ENCODE measurements at places on chromosomes 1 and 21.

GRCh38 chr21:39000496-39000895 lies 182.8 kb downstream of the PSMG1 start:
- DNase-seq = no peak

DNA sequence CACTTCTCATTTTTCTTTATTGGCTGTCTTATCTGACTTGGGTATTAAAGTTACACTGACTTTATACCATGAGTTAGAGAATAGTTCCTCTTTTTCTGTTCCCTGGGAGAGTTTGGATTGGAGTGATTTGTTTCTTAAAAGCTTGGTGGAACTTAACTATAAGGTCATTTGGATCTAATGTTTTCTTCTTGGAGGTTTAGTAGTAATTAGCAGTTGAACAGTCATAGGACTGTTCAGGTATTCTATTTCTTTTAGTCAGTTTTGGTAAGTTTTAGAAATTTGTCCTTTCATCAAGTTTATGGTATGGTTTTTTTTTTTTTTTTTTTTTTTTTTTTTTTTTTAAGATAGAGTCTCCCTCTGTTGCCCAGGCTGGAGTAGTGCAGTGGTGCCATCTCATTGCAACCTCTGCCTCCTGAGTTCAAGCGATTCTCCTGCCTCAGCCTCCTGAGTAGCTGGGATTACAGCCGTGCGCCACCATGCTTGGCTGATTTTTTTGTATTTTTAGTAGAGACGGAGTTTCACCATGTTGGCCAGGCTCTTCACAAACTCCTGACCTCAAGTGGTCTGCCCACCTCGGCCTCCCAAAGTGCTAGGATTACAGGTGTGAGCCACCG lies 6.3 kb downstream of the TTC3 start:
- no peak for DNase-seq

GRCh38 chr1:214739621-214740238 lies 136.7 kb downstream of the CENPF start:
- no peak for DNase-seq

DNA sequence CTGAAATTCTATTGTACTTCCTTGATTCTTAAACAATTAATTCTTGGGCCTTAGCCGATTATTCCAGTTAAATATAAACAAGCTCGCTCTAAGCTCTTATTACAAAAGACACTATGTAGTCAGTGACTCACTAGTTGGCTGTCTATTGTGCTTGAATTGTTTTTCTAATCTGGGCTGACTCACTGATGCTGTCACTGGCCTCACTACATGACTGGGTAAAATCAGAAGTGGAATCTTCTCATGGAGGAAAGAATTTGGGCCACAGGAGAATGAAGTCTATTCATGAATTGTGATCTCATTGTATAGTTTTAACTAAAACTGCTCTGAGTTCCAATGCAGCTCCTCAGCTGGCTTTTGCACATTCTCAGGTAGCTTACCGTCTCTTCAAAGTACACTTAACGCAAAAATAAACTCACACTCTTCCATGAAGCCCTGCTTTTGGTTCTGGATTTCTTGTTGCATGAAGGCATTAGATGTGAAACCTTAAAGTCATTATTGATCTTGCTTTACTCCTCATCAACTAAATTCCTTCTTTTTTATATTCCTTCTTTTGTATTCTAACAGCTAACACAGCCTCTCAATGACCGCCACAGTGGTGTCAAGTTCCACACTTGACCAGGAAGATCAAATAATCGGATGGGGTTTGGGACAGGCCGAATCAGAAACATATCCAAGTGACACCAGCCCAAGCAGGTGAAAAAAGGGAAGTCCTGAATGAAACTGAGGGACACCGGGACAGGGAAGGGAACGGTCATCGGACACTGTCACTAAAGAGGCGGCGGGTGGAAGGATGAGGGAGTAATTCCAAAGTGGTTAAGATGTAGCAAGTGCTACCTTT lies 80.9 kb upstream of the LBR start:
- no peak for DNase-seq

GRCh38 chr1:41355356-41355755 lies 5.9 kb upstream of the FOXO6 start:
- no peak for DNase-seq

- no peak for DNase-seq
Measured at GRCh38 chr21:27043377-27043776, 76.5 kb upstream of the ADAMTS5 start.

- no peak for DNase-seq
Measured at GRCh38 chr1:83101406-83101805, 897.5 kb downstream of the TTLL7 start.

- DNase-seq = no peak
Measured at GRCh38 chr1:45518910-45519309, 2.8 kb downstream of the PRDX1 start.

DNA sequence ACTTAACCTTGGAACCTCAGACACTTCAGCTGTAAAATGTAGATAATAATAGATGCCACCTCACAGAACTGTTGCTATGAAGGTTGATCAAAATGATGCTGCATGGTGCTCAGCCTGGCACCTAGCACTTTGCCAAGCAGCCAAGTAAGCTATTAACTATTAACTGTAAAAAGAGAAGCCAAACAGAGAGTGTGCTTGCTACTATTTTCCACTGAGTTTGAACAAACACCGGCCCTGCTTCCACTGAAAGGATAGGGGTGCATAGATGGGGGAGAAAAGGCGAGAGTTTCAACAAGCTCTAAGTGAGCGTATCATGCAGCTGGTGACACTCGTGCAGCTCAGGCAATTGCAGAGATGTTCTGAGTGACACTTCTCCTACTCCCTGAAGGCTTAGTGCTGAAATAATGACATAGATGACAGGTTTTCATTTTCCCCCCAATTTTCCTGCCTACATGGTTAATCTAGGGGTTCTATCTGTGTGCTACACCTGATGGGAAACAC lies 78.2 kb downstream of the GPR88 start:
- DNase-seq = no peak

DNA sequence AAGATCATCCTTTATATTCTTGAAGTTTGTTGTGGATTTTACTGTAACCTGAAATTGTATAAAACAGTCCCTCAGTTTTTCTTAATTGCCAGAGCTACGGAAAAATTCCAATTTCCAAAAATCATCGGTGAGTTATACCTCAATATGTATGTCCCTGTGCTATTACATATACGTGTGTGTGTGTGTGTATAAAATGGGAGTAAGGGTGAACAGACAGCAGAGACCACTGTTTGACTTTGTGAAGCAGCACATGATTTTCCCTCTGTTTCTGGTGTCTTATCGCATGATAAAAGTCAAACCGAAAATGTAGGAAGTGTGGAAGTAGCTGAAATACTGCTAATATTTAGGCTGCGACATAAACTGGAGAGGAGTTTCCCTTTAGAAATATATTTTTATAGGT lies 1.2 kb downstream of the OR2T1 start:
- no peak for DNase-seq

DNA sequence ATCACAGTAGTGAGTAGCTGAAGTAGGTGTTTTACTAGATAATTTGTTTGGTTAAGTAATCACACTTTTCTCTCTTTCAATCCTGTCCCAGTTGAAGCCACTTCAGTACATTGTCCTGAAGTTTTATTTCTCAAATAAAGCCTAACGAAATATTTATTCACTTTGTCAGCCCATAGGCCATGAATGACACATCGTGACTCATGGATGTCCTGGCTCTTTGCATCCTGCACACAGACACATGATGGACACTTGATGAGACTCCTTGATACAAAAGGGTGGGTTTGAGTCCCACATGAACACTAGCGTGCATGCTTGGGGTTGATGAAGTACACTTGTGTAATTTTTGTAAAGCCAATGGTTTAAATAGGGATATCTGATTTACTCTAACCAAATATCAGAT lies 22.7 kb upstream of the LAMC2 start:
- DNase-seq = no peak

GRCh38 chr1:234477386-234478151 lies 1.4 kb downstream of the TARBP1 start:
- DNase-seq = no peak

DNA sequence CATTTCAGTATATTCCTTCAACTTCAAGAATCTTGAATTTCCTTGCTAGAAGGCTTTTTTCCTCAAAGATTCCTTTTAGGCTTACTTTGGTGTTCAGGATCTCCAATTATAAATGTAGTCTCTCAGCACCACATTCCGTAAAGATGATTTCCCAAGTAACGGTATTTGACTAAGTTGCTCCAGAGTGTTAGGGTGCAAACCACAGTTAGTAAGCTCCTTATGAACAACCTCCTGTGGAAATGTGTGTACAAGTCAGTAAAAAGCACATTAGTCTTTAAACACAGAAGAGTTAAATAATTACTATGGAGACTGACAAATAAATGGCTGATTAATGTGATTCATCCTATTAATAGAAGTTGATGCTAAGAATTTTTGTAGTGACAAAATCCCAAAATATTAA lies 10.3 kb downstream of the DONSON start:
- DNase-seq = no peak

- DNase-seq = no peak
Measured at GRCh38 chr1:180765151-180765550, 133.3 kb downstream of the XPR1 start.

GRCh38 chr21:33244082-33244778 lies 14.5 kb downstream of the IFNAR2 start:
- DNase-seq = no peak

GRCh38 chr1:156811168-156811567 lies 5.5 kb downstream of the SH2D2A start:
- no peak for DNase-seq

- DNase-seq = no peak
Measured at GRCh38 chr21:34023691-34024373, 49.5 kb upstream of the MRPS6 start.

DNA sequence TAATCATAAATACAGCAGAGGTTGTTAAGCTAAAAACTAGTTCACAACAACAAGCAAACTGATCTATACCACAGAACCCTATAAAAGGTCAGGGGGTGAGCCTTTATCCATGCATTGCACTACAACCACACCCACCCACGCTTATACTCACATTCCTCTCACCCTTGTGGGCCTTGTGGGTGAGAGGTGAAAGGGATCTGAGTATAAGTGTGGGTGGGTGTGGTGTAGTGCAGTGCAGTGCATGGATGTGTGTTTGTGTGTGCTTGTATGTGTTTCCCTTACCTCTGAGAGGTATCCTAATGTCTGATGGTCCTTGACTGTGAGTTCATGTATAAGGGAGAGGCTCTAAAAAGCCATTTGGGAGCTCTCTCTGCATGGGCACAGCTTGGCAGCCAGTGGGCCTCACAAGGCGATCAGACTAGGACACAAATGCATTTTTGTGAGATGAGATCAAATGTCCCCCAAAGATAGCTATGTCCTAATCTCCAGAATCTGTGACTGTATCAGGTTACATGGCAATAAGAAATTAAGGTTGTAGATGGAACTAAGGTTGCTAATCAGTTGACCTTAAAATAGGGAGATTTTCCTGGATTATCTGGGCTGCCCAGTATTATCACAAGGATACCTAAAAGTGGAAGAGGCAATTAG lies 95.5 kb upstream of the DPT start:
- DNase-seq = no peak

DNA sequence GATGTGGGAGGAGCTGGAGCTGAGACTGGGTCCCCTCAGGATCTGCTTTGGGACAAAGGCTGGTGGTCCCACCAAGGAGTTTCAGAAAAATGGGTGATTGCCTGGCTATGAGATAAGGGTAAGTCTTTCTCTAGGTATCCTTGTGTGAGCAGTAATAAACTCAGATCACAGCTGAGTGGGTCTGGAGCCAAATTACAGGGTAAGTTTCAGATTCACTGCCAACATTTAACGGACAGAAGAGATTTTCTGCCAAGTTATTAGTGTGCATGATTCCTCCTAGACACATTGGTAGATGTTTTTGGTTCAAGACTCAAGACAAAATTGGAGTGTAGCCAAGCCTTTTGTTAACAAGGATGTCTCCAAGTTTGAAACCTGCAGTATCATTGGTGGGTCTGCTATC lies 7.5 kb downstream of the CD1B start:
- DNase-seq = no peak

DNA sequence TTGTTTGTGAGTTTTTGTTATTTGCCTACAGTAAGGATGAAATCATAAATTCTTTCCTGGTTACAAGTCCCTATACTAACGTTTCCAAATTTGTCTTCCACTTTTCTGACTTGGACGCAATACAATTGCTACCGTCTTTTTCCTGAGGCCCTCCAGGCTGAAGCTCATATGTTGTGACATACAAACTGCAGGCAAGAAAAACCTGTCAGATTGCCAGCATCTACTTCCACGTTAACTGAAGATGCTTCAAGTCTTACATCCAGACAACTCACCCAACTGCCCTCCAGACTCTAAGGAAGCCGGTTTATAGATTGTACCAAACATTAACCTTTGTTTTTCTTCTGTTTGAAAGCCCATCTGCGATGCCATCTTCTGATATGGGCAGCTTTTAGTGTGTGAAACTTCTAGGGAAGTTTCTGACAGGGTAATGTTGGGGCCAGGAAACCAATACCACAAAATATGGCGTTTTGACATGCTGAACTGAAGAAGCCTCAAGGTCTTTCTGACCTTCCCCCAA lies 21.4 kb upstream of the RNF11 start:
- no peak for DNase-seq

DNA sequence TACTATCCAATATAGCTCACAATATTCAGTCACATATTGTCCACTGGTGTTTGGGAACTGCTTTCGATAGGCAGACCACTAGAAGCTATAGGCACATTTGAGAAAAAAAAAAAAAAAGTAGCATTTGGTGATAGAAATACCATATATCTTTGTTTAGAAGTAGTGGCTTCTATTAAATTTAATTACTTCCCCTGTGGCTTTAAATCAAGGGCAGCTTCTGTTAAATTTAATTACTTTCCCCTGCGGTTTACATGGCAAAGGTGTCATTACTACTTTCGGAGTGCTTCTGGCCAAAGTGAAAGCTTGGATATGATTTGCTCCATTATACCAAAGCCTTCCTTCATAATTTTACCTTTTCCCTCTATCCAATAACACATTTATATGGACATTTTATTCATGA lies 229.9 kb downstream of the TTLL7 start:
- DNase-seq = no peak

GRCh38 chr1:173009597-173009996 lies 41.1 kb downstream of the TNFSF18 start:
- no peak for DNase-seq

- DNase-seq = no peak
Measured at GRCh38 chr1:167090314-167090942, at the start of gene GPA33. Gene GPA33 (minus strand): TSS chr1:167090377. CDS start chr1:167090287, 90 bp downstream.

- DNase-seq = no peak
Measured at GRCh38 chr1:112316254-112316913, 79.6 kb upstream of the CTTNBP2NL start.

GRCh38 chr1:244952280-244952933 lies 88.1 kb upstream of the HNRNPU start:
- DNase-seq = no peak

DNA sequence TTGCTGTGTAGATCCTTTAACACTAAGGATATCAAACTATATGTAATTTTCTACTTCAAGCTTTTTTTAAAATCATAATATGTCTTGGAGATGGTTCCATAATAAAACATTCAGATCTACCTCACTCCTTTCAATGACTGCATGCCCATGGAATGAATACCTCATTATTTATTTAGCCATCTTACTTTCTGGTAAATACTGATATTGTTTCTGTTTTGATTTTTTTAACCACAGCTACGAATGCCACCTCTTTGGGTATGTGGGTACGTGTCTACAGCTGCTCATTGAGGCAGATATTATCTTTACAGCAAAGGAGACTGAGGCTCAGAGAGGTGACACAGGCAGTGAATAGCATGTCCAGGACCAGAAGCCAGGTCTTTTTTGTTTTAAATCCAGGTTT lies 215.7 kb downstream of the ST6GALNAC3 start:
- no peak for DNase-seq
